ENCODE measurements at places on chromosomes 3 and 15.

- DNase-seq: no peak
Measured at GRCh38 chr3:156552973-156553372, 1.9 kb downstream of the SSR3 start.

- DNase-seq: no peak
Measured at GRCh38 chr3:52829906-52830463, 487 bp downstream of the ITIH4 start.

GRCh38 chr3:47411696-47412452 lies 31.1 kb downstream of the PTPN23 start:
- DNase-seq: no peak

- DNase-seq: no peak
Measured at GRCh38 chr15:45611305-45611704, 23.5 kb upstream of the SQOR start.

DNA sequence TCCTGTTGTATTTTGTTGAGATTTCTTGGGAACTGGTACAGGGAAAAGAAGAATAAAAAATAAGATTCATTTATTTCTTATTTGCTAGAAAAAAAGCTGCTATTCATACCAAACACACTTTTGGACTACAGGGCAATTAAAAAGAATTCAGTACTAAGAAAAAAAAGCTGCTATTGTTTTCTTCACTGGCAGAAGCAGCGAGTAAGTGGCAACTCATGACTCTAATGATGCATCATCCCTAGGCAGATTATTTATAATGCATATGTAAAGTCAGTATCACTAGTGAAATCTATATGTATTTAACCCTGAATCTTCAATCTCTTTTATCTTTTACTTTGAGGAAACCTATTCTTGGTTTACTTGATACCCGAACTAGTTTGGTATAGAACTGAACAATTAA lies 15.2 kb downstream of the PFN2 start:
- no peak for DNase-seq

DNA sequence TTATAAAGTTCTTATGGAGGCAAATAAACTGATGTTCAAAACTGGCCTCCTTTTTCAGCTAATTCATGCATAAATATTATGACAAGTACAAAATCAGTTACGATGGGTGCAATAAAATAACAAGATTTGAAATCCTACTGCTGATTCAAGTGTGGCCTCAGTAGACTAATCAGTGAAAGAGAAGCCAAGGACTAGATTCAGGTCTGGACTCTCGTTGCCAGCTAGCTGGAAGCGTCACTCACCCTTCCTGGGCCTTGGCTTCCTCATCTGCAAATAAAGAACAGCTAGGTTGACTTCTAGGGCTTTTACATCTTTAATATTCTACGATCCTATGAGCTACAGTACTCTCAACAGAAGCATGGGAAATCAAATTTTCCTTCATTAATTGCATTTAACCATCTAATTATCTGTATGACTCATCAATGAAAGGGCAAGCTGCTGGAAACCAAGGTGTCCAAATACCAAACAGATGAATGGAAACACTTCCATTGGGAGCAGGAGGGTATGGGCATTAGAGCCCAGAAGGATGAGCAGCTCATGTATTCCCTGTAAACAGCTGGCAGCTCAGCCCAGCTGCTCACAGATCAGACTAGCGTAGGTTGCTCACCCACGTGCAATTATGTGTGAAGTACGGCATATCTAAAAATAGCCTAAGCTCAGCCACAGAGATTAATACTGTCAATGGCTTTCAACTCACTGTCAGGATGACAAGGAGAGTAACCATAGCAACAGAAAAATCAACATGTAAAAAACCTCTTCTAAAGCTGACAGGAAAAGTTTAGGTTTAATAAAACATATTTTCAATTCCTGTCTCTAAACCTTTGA lies 294.8 kb downstream of the PLCL2 start:
- DNase-seq: no peak

- no peak for DNase-seq
Measured at GRCh38 chr3:82506204-82506603, 744.8 kb upstream of the GBE1 start.

DNA sequence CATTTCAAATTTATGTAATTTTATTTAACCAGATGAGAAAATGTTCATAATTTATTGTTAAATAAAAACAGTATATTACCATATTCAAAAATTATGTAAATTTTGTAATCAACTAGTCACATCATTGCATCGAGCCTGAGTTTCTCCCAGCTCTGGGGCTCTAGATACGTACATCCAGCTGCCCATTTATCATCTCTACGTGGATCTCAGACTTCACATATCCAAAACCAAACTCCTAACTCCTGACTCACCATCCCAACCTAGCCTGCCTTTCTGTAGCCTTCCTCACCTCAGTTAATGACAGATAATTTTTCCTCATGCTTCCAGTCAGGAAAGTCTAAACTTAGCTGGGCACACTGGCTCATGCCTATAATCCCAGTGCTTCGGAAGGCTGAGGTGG lies 194.8 kb downstream of the SSR3 start:
- no peak for DNase-seq

DNA sequence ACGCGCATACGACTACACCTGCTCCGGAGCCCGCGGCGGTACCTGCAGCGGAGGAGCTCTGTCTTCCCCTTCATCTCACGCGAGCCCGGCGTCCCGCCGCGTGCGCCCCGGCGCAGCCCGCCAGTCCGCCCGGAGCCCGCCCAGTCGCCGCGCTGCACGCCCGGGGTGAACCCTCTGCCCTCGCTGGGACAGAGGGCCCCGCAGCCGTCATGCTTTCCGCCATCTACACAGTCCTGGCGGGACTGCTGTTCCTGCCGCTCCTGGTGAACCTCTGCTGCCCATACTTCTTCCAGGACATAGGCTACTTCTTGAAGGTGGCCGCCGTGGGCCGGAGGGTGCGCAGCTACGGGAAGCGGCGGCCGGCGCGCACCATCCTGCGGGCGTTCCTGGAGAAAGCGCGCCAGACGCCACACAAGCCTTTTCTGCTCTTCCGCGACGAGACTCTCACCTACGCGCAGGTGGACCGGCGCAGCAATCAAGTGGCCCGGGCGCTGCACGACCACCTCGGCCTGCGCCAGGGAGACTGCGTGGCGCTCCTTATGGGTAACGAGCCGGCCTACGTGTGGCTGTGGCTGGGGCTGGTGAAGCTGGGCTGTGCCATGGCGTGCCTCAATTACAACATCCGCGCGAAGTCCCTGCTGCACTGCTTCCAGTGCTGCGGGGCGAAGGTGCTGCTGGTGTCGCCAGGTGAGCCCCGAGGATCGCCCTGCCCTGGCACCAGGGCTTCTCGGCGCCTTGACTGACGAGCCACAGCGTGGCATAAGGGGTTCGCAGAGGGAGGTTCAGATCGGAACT lies 420 bp downstream of the SLC27A2 start:
- DNase-seq: no peak

DNA sequence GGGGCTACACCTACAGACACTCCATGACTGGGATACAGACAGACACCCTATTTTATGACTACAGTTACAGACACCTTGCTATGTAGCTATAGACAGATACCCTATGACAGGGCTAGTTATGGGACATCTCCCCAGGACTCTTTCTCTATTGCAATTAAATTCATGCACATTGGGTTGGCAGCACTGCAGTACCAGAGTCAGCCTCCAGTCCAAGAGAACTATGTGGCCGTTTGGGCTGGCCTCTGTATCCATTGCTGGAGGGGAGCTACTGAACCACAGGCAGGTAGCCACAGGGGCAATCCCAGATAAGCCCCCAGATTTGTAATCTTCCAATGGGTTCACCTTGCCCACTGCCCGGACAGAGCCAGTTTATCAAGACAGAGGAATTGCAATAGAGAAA lies 108.4 kb upstream of the SPATA16 start:
- DNase-seq: no peak

DNA sequence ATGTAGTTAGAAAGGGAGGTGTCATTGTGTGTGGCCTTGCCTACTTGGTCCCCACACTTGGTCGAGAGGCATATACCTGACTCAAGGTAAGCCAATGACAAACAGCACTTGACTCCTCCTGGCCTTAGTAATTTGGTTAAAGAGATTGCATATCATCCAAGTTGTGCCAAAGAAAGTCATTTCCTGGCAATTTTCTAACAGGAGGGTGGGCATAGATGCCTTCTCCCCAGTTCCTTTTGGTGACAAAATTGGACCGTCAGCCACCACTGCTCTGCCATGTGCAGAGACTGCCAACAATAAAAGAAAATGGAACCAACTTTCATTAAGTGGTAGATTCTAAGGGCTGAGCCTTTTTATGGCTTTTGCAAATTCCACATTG lies 7.9 kb upstream of the LEKR1 start:
- no peak for DNase-seq

DNA sequence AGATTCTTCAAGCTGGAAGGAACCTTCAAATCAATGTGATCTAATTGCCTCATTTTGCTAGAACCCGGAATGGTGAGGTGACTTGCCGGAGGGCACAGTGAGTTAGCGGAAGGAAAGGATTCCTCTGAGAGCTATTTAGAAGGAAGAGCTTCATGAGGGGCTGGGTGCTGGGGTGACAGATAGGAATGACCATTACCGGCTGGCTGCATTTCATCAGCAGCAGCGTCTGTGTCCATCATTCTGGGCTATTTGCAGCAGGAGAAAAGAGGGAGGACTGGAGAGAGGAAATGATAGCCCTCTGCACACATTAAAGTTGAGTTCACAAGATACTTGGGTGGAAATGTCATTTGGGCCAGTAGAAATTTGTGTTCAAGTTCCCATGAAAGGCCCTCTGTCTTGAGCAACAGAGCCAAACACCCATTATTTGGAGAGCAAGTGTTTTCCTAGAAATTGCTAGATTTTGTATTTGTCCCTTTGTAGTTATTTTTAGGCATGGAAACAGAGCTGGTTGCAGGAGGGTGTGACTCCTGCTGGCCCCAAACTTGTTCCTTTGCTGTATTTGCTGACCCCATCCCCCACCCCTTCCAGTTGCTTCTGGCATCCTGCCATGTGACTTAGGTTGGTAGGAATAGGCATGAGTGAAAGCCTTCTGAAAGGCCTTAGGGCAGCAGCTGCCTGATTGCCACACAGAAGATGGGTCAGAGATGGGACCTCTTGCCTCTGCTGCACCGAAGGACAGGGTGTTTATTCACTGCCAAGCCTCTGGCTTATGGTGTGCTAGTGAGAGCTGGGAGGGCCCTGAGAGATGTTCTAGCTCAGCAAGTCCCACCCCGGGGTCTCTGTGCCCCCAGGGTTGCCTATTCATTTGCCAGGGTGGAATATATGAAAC lies 87.5 kb upstream of the PLXNA1 start:
- DNase-seq: no peak

- no peak for DNase-seq
Measured at GRCh38 chr15:25408428-25408827, 30.4 kb downstream of the UBE3A start.

DNA sequence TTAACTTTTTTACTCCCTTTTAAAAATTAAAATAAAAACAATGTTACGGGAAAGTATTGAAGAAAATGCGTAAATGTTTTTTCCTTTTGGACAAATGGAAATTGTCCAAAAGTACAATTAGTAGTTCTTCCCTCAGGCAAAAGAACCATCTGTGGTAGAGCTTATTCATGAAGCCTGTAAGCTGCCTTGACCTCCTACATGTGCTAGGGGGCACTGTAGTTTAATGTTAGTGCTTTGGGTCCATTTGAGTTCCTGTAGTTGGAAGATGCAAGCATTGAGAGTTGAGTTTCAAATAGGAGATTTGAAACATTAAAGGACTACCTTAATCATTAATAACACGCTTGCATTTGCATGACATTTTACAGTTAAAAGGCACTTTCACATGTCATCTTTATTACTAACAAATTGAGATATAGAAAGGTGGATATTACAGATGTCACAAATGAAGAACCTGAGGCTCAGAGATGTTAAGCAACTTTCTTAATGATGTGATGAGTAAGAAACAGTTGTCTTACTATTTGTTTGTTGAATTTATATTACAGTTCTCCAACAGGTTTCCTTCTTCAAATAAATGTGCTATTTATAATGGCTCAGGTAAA lies 1.8 kb upstream of the ZNF385D start:
- DNase-seq: no peak

GRCh38 chr15:97652041-97652440 lies 308.5 kb upstream of the ARRDC4 start:
- DNase-seq: no peak

GRCh38 chr3:164192974-164193373 lies 885.3 kb downstream of the SI start:
- no peak for DNase-seq

DNA sequence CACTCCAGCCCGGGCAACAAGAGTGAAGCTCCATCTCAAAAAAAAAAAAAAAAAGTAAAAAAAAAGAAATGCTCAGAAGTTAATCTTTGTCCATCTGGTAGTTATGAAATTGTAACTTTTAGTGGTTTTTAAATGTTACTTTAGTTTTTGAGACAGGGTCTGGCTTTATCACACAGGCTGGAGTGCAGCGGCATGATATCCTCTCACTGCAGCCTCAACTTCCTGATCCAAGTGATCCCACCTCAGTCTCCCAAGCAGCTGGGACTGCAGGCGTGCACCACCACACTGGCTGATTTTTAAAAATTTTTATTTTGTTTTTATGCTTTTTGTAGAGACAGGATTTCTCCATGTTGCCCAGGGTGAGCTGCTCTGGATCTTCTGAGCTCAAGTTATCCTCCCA lies 1.3 kb downstream of the RNU5B-1 start:
- DNase-seq: no peak

- no peak for DNase-seq
Measured at GRCh38 chr3:128503751-128504532, 10.9 kb upstream of the GATA2 start.

DNA sequence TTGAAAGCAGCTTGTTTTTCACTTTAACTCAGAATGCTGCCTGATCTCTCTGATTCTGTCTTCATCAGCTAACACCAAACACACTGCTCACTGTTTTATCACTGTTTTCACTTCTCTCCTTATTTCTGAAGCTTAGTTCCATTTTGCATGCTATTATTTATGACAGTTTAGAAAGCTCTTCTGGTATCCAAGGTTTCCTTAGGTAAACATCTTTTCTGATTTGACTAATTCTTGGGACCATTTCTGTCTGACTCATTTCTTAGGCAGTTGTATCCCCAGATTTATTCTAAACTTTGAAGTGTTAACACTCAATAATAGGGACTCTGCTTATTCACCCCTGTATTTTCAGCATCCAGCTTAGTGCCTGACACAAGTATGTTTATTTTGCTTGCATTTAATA lies 167.7 kb downstream of the BCHE start:
- no peak for DNase-seq

DNA sequence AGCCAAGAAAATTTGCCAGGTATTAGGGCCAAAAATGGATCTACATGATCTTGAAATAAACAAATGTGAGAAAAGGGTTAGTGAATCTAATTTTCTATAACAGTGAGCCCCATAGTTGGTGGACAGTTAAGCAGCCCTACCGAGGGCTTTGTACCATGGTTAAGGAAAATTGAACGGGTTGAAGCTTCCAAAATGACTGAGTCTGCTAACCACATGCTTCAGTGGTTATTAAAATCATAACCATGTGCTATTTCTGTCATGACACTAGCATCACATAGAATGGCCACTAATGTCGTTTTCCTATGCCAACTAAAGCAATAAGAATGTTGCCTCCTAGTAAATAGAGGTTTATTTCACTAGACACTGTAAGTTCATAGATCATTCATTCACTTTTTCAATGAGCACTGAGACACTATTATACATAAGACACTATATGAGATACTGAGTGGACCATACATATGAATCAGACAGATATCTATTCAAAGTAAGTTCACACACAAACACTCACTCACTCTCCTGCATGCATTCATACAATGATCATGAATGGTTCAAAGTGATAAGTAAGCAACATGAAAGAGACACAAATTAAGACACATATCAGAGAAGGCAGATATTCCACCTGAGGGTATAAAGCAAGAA lies 4.3 kb downstream of the SST start:
- no peak for DNase-seq

- DNase-seq: no peak
Measured at GRCh38 chr15:98113327-98113726, 152.8 kb downstream of the ARRDC4 start.

GRCh38 chr3:15294929-15295328 lies 37.5 kb downstream of the SH3BP5 start:
- no peak for DNase-seq

Measured in stimulated activated CD4-positive, alpha-beta T cell treated with anti-CD3 and anti-CD28 coated beads, Interleukin-15, amount 100 ng/mL, for 1 hour (primary cell).